ENCODE measurements at places on chromosomes 5 and 9.

DNA sequence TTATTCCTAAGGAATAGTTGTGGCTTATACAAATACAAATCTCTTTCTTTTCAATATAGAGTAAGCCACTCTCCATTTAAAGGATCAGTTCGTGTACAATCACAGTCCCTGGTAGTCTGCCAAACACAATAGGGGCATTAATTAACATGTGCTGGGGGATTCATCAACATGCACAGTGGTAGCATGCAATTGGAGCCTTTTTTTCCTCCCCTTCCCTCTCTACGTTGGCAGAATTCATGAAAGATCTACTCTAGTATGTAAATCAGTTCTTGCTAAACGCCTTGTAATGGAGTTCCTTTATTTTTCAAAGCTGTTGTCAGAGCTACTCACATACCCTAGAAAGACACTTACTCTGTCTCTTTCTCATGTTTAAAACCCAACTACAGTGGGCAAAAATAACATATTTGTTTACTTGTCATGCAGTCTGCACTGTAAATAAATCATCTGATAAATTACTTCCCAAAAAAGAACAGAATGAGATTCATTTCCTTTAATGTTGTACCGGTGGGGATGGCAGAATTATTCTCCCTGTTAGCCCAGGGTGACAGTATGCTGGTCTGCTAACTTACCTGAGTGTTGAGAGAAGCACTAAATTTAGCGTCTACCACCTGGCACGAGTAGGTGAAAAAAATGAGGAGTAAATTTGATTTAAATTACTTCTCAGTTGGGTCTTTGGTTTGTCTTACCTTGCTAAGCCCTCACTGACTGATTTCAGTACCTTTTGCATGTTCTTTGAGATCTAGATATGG is 341.5 kb upstream of the CCNH start:
- H3K4me3 ChIP-seq = no peak overlapping the region
- no peak overlapping the region for H3K27ac ChIP-seq
- DNase-seq = no peak
- H3K4me1 ChIP-seq = no peaks in the 10 kb centered on the region
- no peaks in the 10 kb centered on the region for H3K36me3 ChIP-seq
- H3K27me3 ChIP-seq = no peaks in the 10 kb centered on the region

DNA sequence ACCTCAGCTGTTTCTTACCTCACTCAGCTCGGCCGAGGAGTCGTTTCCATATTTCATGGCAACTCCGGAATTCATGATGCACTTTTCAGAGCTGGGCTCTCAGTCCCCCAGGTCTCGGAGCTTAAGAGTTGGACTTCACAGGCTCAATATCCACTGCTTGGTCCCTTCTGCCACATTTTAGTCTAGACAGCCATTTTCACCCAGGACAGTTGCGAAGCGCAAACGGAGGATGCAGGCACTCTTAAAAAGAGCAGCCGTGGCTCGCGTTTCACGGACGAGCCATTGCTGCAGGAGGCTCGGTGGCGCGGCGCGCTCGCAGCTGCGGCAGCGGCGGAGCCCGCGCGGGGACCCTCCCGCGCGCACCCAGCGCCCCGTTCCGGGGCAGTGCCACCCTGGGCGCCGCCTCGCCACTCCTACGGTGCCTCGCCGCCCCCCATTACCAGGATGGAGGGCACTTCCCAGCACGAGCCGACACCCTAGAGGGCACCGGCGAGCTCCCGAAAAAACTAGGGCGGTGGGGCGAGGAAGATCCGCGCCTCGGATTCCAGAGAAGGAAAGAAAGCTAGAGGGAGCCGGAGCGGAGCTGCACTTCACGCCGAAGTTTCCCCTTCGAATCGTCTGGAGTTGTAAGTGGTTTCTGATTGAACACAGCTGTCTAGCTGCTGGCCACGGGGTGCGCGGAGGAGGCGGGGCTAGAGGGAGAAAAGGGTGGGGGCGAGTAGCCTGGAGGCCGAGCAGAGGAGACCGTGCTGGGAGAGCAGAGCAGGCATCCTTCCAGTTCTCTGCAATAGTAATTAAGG is 140.3 kb downstream of the TSSK1B start:
- peaks cover 13% of the 10 kb centered on the region for H3K4me1 ChIP-seq
- H3K27ac ChIP-seq = peak overlapping the region; percentile 74
- no peaks in the 10 kb centered on the region for H3K27me3 ChIP-seq
- DNase-seq = peak; percentile 89
- H3K36me3 ChIP-seq = no peaks in the 10 kb centered on the region

DNA sequence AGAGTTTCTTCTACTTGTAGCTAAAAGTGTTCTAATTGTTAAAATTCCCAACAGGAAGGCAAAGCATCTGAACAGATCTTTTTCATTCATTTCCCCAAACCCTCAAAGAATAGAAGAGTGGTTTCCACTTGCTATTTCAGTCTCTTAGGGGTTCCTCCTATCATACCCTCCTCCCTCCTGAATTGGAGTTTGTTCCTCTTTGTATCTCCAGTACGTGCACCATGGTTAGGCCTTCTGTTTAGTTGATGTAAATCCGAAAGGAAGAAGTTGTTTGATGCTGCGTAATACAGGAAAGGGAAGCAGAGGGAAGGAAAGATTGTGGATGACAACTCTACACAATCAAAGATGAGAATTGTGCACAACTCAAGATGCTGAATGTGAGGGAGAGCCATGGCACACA is 303.6 kb downstream of the PIK3R1 start:
- no peaks in the 10 kb centered on the region for H3K36me3 ChIP-seq
- H3K27ac ChIP-seq = no peak overlapping the region
- H3K4me1 ChIP-seq = peaks cover 11% of the 10 kb centered on the region
- no peak overlapping the region for H3K4me3 ChIP-seq
- H3K27me3 ChIP-seq = no peaks in the 10 kb centered on the region

GRCh38 chr5:40976041-40976440 is 66.7 kb downstream of the C7 start:
- no peaks in the 10 kb centered on the region for H3K36me3 ChIP-seq
- no peaks in the 10 kb centered on the region for H3K4me1 ChIP-seq
- H3K27ac ChIP-seq = no peak overlapping the region
- no peak for DNase-seq

DNA sequence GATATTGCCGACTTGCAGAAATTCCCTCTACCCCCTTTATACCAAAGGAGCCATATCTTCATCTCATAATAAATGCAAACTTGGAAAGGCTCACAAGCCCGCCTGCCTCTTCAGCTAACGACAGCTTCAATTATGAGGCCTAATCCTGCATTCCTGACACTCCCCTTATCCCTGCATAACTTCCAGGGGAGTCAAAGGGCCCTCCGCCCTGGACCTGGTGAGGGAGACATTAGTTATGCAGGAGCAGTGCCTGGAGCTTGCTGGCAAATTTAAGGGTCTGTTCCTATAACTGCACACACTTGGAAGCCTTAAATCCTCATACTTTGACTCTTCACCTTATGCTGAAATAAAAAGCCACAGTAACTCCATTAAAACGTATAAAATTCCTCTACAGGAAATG is 617.9 kb downstream of the BNC2 start:
- no peaks in the 10 kb centered on the region for H3K36me3 ChIP-seq
- H3K27me3 ChIP-seq = no peaks in the 10 kb centered on the region
- peaks cover 1% of the 10 kb centered on the region for H3K4me1 ChIP-seq
- no peak overlapping the region for H3K4me3 ChIP-seq

All from tibial artery (tissue), 4 donors.